NCI-H1694 (cell line): ENCODE measurements at places on chromosomes 6 and 20.

- no peak for DNase-seq
Observed at GRCh38 chr6:31020057-31020456, 9.8 kb downstream of the MUC22 start.

GRCh38 chr20:62951896-62952372 lies 575 bp upstream of the SLC17A9 start:
- no peak for DNase-seq

DNA sequence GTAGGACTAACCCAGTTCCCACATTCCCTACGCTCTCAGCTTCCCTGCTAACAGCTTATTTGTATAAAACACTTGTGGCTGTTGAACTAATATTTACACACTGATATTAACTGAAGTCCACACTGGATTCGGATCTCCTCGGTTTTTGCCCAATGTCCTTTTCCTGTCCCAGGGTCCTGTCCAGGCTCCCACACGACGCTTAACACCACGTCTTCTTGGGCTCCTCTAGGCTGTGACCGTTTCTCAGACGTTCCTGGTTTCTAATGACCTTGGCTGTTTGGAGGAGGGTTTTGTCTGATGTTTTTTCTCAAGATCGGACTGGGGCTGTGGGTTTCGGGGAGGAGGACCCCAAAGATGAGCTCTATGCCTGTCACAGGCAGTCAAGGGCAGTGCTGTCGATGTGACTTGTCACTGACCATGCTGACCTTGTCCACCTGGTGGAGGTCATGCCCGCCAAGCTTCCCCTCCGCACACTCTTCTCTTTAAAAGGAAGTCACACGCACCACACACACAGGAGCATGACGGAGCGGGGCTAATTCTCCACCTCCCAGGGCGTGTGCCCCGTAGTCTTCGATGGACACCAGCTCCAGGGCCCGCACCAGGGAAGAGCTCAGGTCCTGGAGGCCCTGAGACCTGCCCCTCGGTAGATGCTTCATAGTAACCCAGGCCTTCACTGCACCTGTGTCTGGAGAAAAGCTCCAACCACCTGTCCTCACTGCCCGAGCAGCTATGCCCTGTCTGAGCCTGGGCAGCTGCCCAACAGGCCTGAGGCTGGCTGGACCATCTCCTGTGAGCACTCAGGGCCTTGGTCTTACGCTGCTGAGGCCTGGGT lies 72.0 kb downstream of the TTLL2 start:
- no peak for DNase-seq

DNA sequence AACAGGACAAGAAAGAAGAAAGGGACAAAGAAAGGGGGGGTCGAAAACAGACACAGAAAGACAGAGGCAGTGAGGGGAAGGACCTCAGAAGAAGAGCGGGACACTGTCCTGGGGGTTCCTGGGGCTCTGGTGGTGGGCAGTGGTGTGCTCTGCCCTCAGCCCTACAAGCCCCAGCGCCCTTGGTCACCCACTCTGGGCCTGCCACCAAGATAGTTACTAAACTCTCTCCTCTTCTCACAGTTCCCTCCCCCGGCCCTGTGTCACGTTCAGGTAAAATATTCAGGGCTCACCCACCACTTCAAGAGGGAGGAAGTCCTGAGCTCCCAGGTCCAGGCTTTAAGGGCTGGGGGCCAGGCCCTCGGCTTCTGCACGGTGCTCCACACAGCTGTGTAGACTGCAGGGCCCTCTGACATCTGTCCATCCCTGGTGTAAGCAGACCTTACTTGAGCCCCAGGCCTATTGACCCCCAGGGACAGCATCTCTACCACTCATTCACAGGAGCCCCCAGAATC lies 87.4 kb downstream of the MRPL14 start:
- no peak for DNase-seq

GRCh38 chr20:36632487-36633284 lies 13.3 kb downstream of the SLA2 start:
- DNase-seq, result no peak

DNA sequence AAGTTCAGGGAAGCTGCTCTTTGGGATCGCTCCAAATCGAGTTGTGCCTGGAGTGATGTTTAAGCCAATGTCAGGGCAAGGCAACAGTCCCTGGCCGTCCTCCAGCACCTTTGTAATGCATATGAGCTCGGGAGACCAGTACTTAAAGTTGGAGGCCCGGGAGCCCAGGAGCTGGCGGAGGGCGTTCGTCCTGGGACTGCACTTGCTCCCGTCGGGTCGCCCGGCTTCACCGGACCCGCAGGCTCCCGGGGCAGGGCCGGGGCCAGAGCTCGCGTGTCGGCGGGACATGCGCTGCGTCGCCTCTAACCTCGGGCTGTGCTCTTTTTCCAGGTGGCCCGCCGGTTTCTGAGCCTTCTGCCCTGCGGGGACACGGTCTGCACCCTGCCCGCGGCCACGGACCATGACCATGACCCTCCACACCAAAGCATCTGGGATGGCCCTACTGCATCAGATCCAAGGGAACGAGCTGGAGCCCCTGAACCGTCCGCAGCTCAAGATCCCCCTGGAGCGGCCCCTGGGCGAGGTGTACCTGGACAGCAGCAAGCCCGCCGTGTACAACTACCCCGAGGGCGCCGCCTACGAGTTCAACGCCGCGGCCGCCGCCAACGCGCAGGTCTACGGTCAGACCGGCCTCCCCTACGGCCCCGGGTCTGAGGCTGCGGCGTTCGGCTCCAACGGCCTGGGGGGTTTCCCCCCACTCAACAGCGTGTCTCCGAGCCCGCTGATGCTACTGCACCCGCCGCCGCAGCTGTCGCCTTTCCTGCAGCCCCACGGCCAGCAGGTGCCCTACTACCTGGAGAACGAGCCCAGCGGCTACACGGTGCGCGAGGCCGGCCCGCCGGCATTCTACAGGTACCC lies at the start of gene ESR1:
TSS of gene ESR1 (plus strand) at position 170 of the 858 bp plus-strand sequence. CDS start at position 401, 231 bp downstream.
- no peak for DNase-seq

DNA sequence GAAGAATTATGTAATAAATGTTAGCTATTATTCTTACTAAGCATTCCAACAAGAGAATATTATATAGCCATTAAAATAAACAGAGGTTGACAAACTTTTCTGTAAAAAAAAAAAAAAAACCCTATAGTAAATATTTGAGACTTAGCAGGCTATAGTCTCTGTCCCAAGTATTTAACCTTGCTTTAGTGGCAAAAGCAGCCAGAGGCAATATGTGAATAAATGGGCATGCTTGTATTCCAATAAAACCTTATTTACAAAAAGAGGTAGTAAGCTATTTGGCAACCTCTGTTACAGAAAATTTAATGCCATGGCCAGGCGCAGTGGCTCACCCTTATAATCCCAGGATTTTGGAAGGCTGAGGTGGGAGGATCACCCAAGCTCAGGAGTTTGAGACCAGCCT lies 14.6 kb downstream of the CDK5RAP1 start:
- DNase-seq, result no peak

DNA sequence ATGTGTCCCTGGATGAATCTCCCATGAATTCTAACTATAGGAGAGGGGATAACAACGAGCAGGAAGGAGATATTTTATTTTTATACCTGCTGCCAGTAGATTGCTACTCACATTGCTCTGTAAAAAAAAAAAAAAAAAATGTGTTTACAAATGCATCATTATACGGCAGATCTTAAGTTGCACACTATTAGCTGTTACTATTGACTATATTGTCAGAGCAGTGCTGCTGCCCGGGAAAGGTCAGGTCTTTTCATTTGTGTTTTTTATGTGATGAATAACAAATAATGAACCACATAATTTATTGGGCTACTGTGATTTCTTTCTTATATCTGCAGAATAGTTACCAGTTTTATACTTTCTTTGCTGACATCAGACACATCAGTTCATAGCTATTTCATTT lies 393.3 kb downstream of the C6orf118 start:
- no peak for DNase-seq

- DNase-seq, result no peak
Observed at GRCh38 chr20:6715401-6715941, 52.0 kb upstream of the BMP2 start.

DNA sequence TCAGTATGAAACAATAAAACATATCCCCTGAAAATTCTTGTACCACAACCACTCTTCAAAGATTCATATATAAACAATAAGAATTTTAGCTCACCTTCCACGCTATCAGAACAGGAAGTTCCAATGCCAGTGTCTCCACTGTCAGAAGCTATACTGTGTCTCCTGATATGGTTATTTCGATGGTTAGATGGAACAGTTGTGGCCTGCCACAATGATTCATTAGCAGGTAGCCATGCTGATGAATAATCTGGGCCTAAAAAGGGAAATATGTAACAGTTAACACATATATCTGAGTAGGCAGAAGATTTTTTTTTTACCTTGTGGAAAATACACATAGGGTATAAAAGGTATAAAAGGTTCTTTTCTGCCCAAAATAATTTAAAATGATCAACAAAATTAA lies 19.0 kb downstream of the CEP85L start:
- no peak for DNase-seq

DNA sequence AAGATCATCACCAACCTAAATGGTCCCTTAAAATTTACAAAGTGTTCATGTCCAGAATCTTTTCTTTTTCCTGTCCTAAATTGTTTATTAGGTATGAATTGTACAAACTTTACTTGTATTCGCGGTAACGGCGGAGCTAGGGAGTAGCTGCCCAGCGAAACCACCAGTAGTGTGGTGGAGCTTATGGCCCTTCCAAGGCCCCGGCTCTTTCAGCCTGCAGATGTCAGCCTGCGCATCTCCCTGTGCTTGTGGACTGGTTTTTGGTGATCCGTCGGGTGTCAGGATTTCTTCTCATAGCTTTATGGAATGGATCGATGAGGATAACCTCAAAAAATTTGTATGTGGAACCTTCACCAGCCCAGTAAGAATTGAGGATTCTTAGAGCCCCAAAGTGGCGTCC lies 27.2 kb upstream of the ENPP1 start:
- no peak for DNase-seq

GRCh38 chr20:18188434-18188833 lies 50.8 kb downstream of the KAT14 start:
- DNase-seq, result no peak

- DNase-seq, result no peak
Observed at GRCh38 chr20:19968466-19969073, 48.6 kb upstream of the NAA20 start.

DNA sequence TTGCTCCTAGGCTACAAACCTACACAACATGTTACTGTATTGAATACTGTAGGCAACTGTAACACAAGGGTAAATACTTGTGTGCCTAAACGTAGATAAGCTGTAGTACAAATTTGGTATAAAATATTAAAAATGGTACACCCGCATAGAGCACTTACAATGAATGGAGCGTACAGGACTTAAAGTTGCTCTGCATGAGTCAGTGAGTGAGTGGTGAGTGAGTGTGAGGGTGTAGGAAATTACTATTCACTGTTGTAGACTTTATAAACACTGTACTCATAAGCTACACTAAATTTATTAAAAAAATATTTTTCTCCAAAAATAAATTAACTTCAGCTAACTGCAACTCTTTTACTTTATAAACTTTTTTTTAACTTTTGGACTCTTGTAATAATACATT lies 391.6 kb downstream of the ADGRB3 start:
- DNase-seq, result no peak

GRCh38 chr6:27294409-27294808 lies 17.7 kb downstream of the POM121L2 start:
- no peak for DNase-seq

DNA sequence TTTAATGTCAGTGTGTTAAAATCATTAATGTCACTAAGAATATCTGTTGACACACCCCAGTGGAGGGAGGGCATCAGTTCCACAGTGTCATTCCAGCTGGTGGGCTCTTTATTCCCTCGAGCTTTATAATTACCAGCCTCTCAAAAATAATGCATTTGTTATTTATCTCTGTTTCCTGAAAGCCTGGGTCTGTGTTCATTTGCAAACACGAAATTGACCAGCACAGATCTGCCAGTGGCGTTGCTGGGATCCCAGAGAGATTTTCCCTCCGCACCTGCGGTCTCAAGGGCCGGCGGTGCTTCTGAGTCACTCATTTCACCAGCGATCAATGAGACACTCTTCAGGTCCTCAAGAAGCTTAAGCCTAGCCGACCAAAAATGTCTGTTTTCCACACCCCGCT lies 5.7 kb upstream of the PYGB start:
- no peak for DNase-seq

GRCh38 chr6:93721386-93722048 lies 302.2 kb upstream of the EPHA7 start:
- DNase-seq, result no peak

- no peak for DNase-seq
Observed at GRCh38 chr6:30601436-30601814, 15.6 kb downstream of the PPP1R10 start.
